ENCODE measurements at places on chromosomes 1 and 21.

DNA sequence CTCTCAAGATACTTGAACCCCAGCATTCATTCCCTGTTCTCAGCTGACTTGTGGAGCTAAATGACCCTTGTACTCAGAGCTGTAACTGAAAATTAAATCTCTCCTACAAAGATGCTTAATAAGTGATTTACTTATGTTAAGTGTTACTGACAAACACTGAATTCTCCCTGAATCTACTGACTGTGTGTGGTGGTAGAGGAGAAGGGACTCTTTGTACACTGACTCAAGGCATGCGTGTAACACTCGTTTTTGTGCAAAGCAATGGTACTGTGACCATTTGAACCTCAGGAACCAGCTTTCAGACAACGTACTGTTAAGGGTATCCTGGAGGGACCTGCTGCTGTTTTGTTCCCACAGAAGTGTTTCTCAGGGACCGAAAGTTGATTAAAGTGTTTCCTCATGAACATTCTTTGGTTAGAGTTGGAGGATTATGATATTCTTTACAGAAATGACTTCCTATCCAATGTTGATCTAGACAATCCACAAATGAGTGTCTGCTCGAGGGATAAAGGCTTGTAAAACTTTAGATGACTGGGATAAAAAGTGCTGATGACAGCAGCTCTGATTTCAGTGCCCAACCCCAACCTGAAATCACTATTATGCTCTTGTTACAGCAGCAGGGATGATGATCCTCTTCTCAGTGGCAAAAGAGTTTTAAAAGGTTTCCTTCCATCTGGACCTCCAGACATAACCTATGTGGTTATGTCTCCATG lies 12.8 kb downstream of the RGL1 start:
- no peak for DNase-seq

DNA sequence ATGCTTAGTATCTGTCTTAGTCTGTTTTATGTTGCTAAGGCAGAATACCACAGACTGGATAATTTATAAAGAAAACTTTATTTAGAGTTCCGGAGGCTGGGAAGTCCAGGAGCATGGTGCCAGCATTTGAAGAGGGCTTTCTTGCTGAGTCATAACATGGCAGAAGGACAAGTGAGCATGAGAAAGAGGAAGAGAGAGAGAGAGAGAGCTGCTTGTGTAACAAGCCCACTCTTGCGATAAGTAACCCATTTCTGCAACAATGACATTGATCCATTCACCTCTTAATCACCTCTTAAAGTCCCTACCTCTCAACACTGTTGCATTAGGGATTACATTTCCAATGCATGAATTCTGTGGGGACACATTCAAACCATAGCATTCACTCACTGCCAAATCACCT lies 11.7 kb upstream of the MYOCOS start:
- DNase-seq = peak; percentile 84

DNA sequence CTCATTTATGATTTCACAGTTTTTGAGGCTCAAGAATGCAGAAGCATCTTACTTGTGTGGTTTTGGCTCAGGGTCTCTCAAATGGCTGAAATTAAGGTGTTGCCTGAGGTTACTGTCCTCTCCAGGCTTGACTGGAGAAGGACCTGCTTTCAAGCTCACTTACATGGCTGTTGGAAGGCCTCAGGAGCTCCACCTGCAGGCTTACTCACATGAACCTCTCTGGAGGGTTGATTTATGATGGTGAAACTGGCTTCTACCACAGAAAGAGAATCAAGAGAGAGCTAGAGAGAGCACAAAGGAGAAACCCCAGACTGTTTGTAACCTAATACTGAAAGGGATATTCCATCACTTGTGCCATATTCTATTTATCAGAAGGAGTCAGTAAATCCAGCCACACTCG lies 6.2 kb upstream of the KCNK2 start:
- peak; percentile 74 for DNase-seq

DNA sequence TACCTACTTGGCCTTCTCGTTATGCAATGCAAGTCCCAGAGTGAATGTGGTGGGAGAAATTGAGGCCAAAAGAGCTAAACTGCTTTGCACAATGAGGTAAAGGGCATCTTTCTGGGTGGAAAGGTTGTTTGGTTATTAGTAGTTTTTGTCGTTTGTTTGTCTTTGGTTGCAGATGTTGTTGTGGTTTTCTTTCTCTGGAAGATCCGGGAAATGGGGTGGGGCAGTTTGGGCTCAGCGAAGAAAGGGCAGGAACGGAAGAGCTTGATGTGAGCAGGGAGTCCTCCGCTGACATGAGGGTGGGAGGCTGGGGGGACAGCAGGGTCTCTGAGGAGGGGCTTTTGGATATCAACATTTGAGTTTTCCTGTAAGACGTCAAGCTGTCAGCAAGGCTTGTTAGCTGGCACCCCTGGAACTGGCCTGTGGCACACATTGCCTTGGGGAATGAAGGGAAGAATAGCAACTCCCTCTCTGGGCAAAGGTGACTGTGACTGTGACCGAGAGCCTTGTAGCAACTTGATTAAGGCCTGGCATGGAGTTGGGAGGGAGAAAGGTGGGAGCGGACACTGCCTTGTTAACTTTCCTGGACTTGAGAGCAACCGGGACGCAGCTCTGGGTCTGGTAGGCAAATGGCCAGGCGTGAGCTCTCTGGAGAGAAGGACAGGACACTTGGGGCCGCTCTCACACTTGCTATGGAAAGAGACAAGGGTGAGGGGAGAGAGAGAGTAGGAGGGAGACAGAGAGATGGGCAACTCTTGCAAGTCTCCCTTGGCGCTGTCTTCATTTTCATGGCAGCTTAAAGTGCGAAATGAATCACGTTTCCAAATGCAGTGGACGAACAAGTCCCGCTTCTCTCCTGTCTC lies 15.4 kb upstream of the OPRD1 start:
- DNase-seq = no peak

GRCh38 chr1:244665771-244666217 lies 12.9 kb downstream of the DESI2 start:
- DNase-seq = no peak

GRCh38 chr21:22890656-22891055 lies 1892.4 kb downstream of the NCAM2 start:
- no peak for DNase-seq
